ENCODE measurements at places on chromosomes 12 and 14.

- no peak for DNase-seq
Measured at GRCh38 chr12:91126516-91126915, 15.2 kb upstream of the LUM start.

GRCh38 chr12:132322206-132323132, 6.9 kb downstream of the GALNT9 start:
- DNase-seq: no peak

DNA sequence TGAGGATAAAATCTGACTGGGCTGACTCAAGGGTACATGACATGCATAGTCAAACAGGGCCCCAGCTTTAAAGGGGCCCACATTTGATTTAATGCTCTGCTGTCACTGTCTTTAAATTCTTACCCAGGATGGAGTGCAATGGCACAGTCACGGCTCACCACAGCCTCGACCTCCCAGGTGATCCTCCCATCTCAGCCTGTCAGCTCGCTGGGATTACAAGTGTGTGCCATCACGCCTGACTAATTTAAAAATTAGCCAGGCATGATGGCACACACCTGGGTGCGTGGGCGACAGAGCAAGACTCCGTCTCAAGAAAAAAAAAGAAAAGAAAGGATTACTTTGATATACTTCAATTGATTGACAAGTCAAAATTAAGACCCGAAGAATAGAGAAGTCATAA, 9.2 kb upstream of the PLBD1 start:
- DNase-seq: no peak

GRCh38 chr12:110791589-110791988, 48.9 kb upstream of the PPP1CC start:
- no peak for DNase-seq

GRCh38 chr12:126064028-126064427, 998.8 kb downstream of the AACS start:
- DNase-seq: no peak

DNA sequence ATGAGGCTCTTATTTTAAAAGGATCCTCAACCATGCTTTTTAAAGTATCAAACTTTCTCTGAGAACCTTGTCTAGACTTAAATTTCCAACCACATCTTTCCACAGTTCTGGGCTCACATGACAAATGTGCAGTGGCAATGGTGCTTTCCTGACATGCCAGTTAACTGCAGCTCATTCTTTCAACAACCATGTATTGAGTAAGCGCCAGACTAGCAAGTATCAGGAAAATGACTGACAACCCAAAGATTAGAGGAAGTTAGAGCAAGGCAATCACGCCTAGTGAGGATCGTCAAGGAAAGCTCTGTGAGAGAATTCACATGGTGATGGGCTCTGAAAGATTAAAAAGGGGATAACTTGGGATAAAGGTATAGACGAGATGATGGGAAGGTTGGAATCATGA, 35.8 kb downstream of the FLVCR2 start:
- no peak for DNase-seq

DNA sequence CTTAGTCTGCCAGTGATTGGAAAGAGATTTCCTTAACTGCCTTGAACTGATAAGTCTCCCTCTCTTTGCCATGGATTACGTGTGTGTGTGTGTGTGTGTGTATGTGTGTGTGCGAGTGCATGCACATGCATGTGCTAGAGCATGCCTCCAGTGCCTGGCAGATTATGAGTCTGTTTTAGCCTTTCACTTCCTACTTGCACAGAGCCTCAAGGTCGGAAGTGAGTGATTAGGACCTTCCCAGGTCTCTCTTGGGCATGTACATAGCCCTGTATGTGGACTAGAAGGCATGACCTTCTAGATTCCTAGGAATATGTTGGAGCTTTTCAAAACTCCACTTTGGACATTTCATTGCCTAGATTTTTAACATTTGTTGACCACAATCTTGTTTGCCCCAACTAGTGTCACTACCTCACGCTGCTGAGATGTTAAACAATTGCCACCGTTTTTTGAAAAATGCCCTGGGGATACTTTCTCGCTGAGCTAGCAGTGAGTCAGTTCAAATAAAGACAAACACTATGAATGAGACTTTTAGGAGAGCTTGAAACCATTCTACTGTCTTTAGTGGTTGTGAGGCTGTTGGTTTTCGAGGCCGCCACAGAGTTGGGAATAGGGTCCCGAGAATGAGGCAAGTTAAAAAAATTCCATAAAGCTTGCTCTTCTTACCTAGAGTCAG, 28.2 kb downstream of the KIAA0586 start:
- no peak for DNase-seq

DNA sequence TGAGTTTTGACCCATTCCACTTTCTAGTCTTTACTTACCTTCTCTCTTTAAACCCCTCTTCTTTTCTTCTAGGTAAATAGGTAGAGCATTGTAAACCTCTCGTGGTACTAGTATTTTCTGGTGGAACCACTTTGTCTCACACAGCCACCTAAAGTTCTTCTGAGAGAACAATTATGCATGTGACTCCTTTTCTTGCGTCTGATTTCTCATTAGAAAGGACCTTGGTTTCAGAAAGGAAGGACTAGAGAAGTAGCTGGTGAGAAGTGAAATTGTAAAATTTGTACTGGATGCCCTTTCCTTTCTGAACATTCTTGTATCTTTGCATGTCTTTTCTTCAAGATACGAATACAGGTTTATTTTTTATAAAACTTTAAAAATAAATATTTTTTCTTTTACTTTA, 99.0 kb downstream of the NUBPL start:
- no peak for DNase-seq

GRCh38 chr12:30155001-30155730, 371.4 kb upstream of the TMTC1 start:
- DNase-seq: no peak

- no peak for DNase-seq
Measured at GRCh38 chr14:87122166-87122565, 870.8 kb downstream of the GALC start.

- DNase-seq: no peak
Measured at GRCh38 chr12:119694111-119694510, 26.2 kb downstream of the PRKAB1 start.

GRCh38 chr14:75011356-75011994, 8.8 kb downstream of the EIF2B2 start:
- DNase-seq: no peak

- DNase-seq: no peak
Measured at GRCh38 chr12:26803552-26803951, 29.4 kb downstream of the ITPR2 start.

DNA sequence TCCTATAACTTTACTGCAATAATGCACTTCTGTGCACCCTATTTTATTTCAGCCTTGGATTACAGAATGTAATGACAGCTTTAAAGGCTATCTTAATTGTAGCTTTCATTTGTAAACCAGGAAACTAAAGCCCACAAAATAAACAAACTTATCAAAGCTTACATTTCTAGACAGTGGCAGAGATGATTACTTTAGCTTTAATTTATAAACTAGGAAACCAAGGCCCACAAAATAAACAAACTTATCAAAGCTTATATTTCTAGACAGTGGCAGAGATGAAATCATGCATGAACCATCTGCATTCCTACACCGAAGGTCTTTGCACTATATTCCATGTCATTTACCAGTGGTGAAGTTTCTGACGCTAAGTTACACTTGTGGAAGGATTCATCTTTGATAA, 74.4 kb downstream of the PRKD1 start:
- no peak for DNase-seq

DNA sequence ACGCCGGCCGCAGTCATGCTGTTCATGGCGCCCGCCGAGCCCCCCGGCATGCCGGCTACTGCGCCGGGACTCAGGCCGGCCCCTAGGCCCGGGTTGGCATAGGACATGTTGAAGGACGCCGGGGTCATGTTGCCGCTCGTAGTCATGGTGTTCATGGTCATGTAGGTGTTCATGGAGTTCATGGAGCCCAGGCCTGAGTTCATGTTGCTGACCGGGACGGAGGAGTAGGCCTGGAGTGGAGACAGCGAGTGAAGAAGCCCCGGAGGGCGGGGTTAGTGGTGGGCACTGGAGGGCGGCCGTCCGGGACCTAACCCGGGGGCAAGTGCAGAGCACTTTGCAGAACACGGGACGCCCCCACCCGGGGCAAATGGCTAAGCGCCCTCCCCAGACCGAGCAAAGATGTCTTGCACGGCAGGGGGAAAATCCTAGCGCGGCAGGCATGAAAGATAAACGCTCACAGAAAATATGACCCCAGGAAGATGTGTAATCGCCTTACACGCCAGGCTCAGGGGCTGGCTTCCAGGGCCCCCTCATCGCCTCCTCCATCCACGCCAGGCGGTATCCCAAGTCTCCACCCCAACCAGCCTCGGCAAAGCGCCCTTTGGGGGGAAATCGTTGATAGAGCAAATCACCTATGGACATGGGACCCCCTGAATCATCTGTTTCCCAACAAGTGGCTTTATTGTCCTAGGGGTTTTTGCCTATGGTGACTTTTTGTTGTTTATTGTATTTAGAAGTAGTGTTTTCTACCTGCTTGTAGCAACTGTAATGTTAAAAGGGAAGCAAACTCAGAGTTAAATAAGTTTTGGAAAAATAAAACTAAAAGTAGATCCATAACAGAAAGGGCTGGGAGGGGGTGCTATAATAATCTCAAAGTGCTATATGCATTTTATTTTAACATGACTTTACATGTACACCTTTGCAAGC, 2.3 kb downstream of the FOXA1 start:
- DNase-seq: no peak

DNA sequence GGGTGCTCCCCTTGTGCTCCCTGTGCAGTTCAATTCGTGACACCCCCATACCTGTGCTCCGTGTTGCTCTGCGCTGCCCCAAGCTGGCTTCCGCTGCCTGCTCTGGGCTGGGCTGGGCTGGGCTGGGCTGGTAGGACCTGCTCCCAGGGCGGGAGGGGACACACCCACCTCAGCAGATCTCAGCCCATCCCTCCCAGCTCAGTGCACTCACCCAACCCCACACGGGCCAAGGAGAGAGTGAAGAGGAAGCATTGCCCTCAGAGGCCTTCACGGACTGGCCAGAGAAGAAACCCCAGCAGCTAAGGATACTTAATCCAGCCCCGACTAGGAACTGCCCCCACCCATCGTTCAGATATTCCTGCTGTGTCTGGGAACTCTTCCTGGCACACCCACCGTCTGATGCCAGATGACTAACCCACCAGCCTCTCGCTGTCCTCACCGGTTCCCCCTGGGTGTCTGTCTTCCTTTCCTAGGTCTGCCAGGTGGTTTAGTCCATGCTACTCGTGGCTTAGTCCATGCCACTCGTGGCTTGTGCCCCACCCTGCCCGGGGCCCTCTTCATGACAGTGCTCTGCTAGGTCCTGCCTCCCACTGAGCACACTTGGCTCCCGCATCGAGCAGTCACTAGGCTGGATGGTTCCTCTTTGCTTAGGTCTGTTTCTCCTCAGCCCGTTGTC, at the start of gene LPAR5:
Gene LPAR5 (minus strand): TSS at position 104 of the 676 bp plus-strand sequence. CDS start 14,711 bp downstream, outside the sequence.
- peak; percentile 24 for DNase-seq

GRCh38 chr12:69179786-69180185, 59.6 kb upstream of the CPSF6 start:
- DNase-seq: no peak

GRCh38 chr12:120314220-120314619, 12.1 kb downstream of the SIRT4 start:
- DNase-seq: no peak

DNA sequence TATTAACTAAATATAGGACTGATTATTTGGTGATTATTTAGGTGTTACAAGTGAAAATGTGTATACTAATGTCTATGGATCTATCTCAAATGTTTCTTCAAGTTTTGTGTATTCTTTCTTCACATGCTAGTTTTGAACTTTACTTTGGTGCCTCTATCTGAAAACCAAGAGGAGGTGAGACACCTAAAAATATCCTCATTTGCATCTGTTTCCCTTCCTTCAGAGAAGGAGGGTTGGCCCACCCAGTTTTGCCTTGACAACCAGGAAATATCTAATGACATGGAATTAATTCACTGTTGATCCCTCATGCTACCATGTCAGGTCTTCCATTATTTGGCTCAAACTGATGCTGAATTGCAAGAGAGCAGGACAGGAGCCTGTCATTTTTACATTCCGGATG, 500.4 kb downstream of the NELL2 start:
- DNase-seq: no peak

- no peak for DNase-seq
Measured at GRCh38 chr14:61925732-61926435, 163.7 kb downstream of the SNAPC1 start.

GRCh38 chr14:93163564-93163963, 21.1 kb downstream of the MOAP1 start:
- DNase-seq: no peak

DNA sequence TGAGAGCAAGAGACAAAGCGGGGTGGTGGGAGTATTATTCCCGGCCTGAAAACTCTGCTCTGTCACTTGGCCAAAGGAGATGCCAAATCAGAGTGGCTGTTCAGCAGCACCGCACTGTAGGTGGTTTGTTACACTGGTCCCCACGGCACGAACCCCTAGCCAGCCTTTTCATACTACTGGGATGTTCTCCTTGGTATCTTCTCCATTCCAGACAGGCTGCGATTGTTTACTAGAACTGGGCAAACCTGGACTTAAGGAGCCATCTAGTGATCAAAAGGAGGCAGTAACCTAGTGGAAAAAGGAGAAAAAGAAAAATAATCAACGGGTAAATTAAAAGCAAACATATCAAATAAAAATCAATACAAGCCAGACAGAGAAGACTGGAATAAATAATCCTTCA, 58.9 kb upstream of the TMTC2 start:
- DNase-seq: no peak

- DNase-seq: no peak
Measured at GRCh38 chr12:131833896-131834641, 5.9 kb downstream of the MMP17 start.

- no peak for DNase-seq
Measured at GRCh38 chr14:99351166-99352007, 79.4 kb upstream of the BCL11B start.

DNA sequence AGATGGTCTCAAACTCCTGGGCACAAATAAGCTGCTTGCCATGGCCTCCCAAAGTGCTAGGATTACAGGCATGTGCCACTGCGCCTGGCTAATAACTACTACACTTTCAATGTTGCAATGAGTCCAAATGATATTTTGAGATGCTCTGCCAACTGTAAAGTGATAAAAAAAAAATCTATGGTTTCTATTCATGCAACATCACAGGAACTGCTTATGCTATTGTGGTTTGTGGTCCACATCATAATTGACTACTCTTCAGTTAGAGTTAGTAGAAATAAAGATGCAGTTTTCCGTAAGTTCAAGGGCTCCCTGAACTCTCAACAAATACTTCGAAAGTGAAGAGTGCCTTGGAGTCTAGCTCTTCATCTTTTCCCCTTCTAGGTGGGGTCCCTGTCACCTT, 239.4 kb downstream of the C12orf75 start:
- no peak for DNase-seq

- DNase-seq: no peak
Measured at GRCh38 chr12:85092814-85093370, 56.7 kb downstream of the LRRIQ1 start.

GRCh38 chr12:48969833-48970701, 1.5 kb downstream of the WNT10B start:
- DNase-seq: no peak
